ENCODE measurements at places on chromosomes 5 and 9. TPM values are rescaled to one million over a fixed set of nuclear protein-coding genes. Genes with fewer than 3 reads are reported as not detected.

PRSS3 gene
- not detected for total RNA-seq

ZNF883 gene
- total RNA-seq = 2.8 TPM

GRCh38 chr9:76571288-76571687 lies 112.3 kb downstream of the GCNT1 start:
- DNase-seq = no peak

GRCh38 chr9:118401546-118401945 lies 697.3 kb downstream of the TLR4 start:
- no peak for DNase-seq

CATSPER3 gene
- not detected for total RNA-seq
